ENCODE measurements at places on chromosomes 6 and 20.

DNA sequence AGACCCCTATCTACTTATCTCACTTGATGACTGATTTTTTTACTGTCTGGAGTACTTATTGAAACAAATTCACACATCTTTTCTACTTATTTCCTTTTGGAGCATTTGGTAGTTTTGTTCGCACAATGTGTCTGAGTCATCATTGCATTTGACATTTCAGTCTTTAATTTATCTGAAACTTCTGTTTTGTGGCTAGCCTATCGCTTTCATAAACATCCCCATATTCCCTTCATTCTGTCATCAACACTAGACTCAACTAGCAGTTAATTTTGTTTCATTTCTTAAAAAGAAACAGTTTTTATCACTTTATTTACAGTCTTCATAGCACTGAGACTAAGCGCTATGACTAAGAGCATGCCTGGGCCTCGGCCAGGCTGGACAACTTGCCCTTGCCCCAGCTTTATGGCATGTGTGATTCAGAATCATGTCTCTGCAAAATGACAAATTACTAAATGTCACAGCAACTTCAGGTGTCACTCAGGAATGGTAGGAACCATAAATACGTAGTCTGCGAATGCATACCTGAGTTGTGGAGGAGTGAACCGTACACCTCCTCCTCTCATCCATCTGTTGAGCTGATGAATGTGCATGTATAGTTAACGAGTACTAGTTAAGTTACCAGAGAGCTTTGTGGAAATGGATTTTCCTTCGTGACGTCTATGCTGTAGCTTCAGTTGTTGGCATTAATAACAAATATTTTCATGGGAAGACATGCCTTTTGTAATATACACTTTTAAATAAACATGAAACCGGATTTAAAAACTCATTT is 16.2 kb downstream of the L3MBTL3 start:
- DNase-seq, result no peak

GRCh38 chr20:41437836-41438235 is 71.2 kb upstream of the EMILIN3 start:
- DNase-seq, result no peak

DNA sequence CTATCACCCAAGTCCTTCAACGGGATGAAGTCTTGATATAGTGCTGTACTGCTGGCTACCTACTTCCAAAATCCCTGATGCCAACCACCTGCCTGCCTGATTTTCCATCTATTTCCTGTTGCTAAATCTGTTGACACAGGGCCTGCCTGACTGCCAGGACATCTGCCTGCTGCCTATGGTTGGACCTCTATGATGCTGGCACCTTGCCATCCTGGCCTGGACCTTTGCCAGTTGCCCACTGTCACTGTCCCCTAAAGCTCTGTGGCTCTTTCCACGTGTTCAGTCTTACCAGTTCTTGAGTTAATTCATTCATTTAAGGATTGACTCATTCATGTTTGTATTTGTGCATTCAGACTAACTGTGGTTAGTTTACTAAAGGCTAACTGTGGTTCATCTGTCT is 9.2 kb upstream of the RGS17 start:
- DNase-seq, result no peak

DNA sequence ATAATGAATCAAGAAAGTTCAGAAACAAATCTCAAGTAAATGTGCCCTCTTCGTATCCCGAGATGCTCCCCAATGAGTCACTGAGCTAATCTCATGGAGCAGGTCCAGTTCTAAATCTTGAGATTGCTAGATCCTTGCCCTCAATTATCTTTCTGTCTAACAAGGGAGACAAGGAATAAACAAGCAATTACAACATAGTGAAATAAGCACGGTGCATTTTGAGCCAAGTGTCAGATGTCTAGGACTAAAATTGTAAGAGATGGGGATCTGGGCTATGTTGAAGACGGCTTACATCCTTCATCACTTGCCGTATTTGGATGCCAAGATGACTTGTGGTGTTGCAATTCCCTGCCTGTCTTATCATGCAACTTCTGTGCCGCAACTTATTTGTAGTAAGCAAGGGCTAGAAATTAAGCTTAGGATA is 56.5 kb upstream of the ADGRF1 start:
- DNase-seq, result no peak

GRCh38 chr6:21134356-21134755 is 459.2 kb upstream of the SOX4 start:
- DNase-seq, result no peak

DNA sequence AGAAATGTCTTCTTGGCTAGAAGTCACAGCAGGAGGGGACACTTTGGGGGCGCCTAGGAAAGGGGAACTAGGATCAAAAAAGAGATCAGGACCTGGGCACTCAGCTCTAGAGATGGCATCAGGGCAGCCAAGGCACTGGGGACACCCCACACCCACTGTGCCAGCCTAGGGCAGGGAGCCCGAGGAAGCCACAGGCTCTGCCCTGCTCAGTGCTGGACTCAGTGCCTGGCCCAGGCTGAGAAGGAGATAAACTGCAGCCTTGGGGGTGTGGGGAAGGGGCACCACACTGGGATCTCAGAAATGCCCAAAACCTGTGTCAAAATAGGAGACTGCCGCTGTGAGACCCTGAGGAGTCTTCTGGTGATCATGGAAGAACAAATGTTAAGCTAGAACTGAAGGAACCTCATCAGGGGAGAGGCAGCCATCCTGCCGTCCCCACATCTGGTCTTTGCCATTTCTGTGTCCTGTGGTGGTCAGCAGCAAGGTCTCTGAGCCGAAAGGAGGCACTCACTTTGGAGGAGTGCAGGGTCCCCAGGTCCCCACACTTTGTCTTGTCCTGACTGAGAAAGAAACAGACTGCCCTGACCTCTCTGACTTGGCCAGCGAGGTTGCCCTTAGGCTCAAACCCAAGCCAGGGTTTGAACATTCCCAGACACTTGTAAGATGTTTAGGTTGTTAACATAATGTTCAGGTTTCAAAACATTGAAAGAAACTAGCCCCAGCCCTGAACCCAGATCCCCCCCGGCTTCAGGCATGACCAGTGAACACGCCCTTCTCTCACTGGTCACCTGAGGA is 2.3 kb downstream of the ARFRP1 start:
- no peak for DNase-seq

DNA sequence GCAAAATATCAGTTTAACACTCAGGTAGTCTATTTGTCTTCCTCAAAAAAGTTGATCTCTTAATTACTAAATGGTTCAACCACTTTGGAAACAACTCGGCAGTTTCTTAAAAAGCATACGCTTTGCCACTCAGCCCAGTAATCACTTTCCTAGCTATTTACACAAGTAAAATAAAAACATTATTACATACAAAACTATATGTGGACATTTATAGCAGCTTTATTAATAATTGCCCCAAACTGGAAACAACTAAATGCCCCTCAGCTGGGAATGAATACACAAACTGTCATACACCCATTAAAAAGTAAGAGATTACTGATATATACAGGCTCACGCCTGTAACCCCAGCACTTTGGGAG is 7.4 kb downstream of the EEF1A1 start:
- no peak for DNase-seq

- DNase-seq, result no peak
These were observed 127.9 kb upstream of the ADGRF1 start for GRCh38 chr6:47169785-47170616.

DNA sequence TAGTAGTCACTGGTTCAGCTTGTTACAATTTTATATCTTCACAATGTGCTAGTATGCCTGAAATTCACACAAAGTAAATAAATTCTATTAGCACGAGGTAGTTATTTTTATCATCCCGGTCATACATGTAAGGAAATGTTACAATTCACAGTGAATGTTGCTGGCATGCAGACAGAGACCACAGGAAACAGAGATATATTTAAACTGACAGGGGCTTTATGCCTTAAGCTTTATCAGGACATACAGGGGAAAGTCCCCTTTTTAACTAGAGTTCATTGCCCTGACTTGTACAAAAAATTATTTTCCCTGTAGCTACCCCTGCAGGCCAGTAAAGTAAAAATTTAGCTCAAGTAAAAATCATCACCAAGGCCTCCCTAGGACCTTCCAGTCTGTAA is 712.0 kb upstream of the NRSN1 start:
- DNase-seq, result peak; percentile 94

GRCh38 chr20:50097843-50098242 is 15.1 kb downstream of the UBE2V1 start:
- DNase-seq, result no peak

DNA sequence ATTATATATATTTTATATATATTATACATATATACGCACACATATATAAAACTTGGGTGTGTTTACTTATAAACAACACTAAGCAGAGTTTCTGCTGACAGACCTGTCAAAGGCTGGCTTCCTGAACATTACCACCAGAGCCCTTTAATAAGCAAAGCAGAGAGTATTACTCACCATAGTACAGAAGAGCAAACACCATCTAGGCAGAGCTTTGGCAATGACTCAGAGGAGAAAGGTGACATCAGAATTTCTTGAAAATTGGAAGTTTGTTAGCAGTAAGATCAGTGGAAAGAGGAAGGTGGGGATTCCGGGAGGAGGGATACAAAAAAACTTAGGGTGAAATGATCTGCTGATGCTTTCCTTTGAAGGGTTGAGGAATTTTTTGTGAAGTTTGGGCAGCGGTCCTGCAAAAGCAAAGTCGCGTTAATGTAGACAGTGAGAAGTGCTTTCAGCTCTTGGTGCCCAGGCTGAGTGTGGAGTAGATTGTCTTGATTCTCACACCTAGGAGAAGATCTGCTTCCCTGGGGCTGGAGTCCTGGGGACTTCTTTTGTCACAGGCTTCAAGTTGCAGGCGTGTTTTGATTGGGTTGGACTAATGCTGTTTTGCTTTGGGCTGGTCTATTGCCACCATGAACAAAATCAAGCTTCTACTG is 109.6 kb upstream of the BACH2 start:
- DNase-seq, result peak; percentile 11

DNA sequence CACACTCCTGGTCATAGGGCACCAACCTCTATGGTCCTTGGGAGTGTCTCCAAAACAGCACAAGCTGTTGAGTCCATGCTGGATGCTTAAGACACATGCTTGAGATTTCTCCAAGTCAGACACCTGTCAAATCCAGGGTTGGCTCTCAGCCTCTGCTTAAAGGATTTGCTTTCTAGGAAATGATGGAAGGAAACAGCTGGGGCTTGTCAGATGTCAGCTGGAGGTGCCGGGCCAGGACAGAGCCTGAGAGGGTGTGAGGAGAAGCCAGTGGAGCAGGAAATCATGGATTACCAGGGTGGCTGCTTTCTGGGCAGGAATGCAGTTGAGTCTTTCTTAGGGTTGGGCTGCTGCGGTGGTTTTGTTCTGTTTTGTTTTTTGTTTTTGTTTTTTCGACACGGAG is 83.0 kb upstream of the FAM184A start:
- DNase-seq, result no peak

- DNase-seq, result no peak
These were observed 7.5 kb upstream of the FOXC1 start for GRCh38 chr6:1602049-1602713.

- DNase-seq, result no peak
These were observed 27.7 kb downstream of the ALDH5A1 start for GRCh38 chr6:24522228-24523176.

- DNase-seq, result peak; percentile 13
These were observed 223.1 kb upstream of the PRDM1 start for GRCh38 chr6:105862936-105863607.

DNA sequence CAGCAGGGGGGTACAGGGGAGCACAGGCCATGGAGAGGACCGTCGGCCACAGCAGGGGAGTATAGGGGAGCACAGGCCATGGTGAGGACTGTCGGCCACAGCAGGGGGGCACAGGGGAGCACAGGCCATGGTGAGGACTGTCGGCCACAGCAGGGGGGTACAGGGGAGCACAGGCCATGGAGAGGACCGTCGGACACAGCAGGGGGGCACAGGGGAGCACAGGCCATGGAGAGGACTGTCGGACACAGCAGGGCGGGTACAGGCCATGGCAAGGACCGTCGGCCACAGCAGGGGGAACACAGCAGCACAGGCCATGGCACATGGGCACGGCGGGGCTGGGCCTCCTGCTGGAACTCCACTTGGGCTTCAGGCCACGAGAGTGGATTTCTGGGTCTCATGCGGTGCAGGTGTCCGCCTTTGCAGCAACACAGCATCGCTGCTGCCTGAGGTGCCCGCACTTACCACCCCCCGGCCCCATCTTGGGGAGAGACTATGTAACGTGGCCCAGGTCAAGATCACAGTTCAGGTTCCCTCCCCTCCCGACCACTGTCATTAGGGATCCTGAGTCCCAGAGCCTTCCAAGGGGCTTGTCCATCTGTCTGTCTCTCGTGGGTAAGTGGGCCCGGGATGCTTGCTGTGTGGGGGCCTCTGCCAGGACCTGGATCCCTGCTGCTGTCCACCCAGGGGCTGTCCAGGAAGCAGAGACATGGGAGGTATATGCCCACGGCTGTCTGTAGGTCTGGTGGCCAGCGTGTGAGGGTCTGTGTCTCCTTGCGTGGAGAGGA is 2.5 kb downstream of the NPBWR2 start:
- no peak for DNase-seq

DNA sequence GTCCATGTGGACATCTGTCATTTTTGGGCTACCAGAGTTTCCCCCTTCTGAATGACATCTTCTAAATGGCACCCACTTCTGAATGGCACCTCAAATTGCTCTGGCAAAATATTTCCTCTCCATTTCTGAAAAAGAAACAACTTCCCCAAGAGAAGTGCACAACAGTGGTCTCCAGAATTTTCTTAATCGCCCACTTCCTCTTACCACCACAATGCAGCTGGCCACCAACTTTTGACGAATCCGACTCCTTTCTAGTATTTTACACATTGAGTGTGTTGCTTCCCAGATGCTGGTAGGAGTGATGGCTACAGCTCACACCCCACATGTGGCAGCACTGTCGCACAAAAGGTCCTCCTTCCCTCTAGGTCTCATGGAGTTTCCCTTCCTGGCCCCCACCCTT is 216.1 kb downstream of the FOXA2 start:
- DNase-seq, result no peak

DNA sequence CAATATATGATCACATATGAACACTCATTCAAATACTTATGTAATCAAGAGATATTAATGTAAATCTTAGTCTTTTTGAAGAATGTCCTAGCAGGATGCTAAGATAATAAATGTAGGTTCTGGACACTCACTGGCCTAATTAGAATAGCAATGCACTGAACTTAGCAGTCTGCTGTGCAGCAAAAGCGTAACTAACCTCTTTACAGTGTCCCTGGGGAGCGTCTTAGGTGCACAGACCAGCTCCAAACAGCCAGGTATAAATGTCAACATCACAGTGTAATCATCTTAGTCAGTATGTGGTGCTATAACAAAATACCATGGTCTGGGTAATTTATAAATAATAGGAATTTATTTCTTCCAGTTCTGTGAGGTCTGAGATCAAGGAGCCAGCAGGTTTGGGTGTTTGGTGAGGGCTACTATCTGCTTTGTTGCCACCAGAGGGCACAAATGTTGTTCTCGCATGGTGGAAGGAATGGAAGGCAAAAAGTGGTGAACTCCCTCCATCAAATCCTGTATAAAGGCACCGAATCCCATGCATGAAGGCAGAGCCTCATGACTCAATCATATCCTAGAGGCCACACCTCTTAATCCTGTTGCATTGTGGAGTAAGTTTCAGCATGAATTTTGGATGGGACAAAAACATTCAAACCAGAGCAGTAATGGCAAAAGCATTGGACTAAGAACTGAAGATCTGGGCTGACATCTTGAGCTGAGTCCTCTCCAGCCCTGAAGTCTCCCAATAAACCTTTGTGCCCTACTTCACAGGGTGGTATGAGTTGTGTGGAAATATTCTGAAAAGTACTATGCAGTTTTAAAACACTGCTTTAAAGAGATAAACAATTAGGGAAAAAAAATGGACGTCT is 41.8 kb upstream of the FOXO3 start:
- peak; percentile 47 for DNase-seq

- DNase-seq, result no peak
These were observed 71.3 kb downstream of the CDKAL1 start for GRCh38 chr6:20605581-20605980.

GRCh38 chr20:20363434-20363798 is 4.5 kb upstream of the INSM1 start:
- DNase-seq, result no peak

Data from Kasumi-1 (cell line).